HCT116 (cell line): ENCODE measurements at places on chromosomes 5 and 9.

- no peak for DNase-seq
Observed at GRCh38 chr5:151006704-151007334, 13.6 kb upstream of the GPX3 start.

DNA sequence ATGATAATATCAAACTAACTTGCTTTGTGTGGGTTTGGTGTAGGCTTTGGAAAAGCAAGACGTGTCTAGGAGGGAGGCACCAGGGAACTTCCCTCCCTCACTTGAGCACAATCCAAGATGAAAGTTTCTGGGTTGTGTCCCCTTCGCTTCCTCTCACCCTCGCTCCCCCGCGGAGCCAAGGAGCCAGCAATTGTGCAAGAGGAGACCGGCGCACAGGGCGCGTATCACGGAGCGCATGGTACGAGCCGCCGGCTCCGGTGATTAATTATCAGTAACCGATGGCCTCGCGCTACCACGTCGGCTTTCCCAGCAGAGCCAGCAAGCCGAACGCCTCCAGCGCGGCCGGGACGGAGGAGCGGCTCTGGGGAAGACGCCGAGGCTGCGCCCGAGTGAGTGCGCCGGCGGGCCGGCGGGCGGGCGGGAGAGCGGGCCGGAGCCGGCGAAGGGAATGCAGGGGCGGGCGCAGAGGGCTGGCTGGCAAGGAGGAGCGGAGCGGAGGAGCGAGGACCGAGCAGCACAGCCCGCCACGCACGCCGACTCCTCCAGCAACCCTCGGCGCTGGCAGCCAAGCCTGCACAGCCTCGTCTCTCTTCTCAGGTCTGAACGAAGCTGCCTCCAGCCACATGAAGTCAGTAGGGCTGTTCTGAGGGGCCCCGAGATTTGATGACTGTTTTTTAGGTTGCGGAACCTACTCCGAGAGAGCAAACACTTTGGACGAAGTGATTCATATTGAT is 143.6 kb downstream of the BNC2 start:
- no peak for DNase-seq

DNA sequence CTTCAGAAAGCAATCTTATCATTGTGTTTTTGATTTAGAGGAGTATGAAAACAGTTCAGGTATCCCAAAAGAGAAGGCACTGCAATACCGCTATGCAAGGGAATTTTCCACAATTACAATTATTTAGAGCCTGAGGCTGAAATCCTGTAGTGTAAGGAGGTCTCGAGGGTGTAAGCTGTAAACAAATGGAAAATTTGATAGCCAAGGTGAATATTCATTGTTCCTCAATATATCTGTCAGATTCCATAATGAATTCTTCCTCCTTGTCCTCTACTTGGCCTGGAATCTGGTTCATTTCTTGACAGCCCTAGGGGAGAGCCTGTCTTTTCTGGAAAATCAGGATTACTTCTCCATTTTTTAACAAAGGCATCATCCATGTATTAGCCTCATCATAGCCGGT is 63.1 kb upstream of the SMARCA2 start:
- no peak for DNase-seq

GRCh38 chr9:34500623-34501267 is 22.0 kb downstream of the ENHO start:
- peak; percentile 29 for DNase-seq

- DNase-seq: no peak
Observed at GRCh38 chr5:113027431-113027830, 50.8 kb downstream of the DCP2 start.

DNA sequence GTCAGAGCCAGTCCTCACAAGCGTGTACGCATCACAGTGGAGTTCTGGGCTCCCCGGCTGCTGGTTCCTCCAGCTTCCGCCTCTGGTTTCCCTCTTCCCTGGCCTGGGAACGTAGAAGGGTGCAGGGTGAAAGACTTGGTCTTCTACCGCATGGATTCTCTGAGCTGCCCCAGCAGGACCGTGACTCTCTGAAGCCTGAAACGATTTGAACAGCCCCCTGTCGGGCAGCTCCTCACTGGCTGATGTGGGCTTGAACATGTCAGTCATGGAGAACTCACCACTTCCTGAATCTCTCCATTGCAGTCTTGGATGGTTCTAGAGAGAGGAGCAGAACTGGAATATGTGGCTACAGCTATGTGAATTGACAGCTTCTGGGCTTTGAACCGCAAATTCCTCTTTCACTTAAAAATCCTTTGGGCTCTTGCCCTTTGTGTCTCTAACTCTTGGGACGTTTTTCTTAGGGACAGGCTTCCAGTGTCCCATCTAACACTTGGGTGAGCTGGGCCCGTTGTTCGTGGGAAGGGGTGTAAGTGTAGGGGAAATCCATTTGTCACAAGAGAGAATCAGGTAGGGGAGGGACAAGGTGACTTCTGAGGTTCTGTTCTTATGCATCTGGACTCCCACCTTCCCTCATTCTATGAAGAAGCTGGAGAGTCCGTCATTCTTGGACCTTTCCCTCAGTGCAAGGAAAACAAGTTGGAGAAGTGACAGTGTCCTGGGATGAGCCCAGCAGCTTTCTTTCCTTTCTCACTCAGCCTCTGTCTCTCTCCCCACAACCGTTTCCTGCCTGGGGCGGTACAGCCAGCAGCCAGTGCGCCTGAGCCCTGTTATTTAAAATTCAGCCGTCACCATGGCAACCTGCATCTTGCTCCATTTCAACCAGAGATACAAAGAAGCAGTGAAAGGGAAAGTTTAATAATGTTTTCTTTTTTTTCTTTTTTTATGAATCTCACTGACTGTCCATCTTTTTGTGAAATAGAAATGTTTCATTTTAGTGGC is 84.7 kb downstream of the PTTG1 start:
- no peak for DNase-seq

DNA sequence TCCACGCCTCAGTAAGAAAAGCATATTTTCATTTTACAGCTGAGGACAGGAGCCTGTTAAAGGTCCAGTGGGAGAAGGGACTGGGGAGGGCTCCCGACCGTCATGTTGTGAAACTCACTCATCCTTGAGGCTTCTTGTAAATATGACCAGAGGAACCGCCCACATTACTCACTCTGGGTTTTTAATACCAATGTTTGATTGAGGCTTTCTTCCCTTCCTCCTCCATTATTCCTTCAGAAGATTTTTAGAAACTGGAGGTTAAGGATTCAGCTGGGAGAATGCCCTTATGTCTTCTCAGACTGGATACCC is 61.4 kb upstream of the GLRX start:
- DNase-seq: no peak

DNA sequence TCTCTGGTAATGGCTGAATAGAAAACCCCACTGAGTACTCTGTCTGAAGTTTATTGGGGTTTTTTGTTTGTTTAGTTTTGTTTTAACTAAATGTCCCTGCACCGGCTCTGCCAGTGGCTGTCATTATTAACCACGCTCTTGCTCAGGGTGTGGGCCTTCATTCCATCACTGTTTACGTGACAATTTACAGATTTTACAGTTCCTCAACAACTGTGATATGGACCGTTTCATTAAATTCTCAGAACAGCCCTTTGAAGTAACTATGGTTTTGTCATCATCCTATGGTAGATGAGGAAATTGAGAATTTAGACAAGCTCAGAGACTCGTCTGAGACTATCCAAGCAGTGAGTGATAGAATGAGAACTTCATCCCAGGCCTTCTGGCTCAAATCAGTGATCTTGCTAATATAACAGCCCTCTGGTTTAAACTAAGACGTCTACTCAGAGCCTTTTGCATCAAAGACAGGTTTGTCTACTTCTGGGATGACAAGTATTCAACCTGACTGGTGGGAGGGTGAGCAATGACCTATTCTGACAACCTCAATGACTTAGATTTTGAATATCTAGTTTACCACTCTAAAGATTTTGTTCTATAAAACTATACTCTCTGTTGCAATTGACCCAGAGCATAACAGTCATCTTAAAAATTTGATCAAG is 77.3 kb upstream of the MAP3K1 start:
- DNase-seq: no peak

- no peak for DNase-seq
Observed at GRCh38 chr5:9782826-9783560, 152.8 kb upstream of the TAS2R1 start.

DNA sequence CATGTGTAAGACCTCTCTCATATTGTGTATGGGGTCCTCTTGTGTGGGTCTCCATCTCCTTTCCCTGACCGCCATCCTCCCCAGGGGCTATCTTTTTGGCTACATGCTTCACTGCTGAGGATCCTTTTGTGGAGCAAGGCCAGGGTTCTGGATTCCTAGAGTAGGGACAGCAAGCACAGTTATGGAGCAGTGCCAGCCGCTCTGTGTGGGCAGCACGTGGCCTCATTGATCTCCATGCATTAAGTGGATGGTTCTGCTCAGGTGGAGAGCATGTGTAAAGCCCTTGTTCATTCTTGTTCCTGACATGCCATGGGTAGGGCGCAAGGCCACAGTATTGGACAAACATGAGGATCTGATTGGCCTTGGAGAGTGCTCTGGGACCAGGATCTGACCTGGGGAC is 8.9 kb downstream of the PHF2 start:
- no peak for DNase-seq

- DNase-seq: no peak
Observed at GRCh38 chr5:38466424-38467189, 89.8 kb downstream of the LIFR start.

- no peak for DNase-seq
Observed at GRCh38 chr5:157997991-157998504, 139.1 kb upstream of the CLINT1 start.

- DNase-seq: no peak
Observed at GRCh38 chr9:100803956-100804355, 224.6 kb upstream of the PLPPR1 start.

DNA sequence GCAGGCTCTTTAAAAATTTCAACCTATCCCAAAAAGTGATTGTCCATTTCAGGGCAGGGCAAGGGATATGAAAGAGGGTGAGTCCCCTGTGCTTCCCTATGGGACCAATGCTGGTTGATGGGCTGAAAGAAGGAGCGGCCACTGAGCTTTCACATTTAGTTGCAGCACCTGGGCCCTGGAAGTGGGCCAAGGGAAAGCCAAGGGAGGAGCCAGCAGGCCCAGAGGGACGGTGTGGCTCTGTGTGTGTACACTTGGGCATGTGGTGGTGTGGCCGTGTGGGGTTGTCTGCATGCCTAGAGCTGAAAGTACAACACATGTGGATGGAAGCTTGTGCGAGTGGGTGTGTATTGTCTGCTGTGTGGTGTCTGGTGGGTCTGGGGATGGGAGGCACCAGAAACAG is 14.0 kb upstream of the PSMD5 start:
- no peak for DNase-seq

DNA sequence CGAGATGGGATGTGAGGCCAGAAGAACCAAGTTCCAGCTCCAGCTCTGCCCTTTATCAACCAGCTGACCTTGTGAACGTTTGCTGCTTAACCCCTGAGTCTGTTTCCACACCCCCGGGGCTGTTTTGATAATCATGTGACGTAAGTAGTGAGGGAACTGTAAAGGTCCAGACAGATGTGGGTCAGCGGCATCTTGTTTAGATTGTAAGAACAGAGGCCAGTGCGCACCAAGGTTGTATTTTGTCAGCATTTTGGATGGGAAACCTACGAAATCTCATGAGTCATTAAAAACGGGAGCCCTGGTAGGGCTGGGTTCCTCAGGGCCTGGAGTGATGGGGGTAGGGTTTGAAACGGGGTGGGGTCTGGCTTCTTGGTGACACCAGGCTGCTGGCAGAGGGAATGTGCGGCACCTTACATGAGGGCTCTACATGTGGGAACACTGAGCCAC is 13.8 kb upstream of the COL15A1 start:
- no peak for DNase-seq

DNA sequence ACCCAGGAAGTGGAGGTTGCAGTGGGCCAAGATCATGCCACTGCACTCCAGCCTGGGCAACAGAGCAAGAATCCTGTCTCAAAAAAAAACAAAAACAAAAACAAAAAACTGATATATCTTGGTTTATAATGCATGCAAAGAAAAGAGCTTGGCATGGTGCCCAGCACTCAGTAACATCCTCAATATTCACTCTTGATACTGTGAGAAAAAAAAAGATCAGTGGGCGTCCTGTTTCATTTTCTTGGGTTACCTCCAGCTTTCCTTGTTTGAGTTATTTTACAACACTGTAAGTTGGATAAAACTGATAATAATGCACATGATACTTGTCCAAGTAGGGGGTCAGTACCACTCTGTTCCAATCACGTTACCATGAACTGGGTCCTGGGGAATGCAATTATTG is 7.8 kb downstream of the PHYHD1 start:
- DNase-seq: no peak

DNA sequence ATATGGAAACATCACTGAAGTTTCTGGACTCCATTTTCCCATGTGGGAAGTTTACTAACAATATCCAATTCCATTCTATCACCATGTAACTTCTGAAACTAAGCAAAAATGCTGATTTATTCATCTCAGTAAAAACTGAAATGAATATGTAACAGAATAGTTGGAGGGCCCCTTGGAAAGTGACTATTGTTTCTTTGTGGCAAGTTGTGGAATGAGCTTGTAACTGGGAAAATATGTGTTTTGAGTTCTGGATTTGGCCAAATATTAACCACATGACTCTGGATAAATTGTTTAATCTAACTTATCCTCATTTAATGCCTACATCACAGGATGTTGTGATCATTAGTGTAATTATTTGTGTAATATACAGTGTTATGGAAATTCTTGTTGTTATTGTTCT is 619.3 kb downstream of the TLE4 start:
- no peak for DNase-seq

- DNase-seq: peak; percentile 45
Observed at GRCh38 chr5:115749016-115749415, 67.4 kb downstream of the CDO1 start.

- no peak for DNase-seq
Observed at GRCh38 chr9:134923466-134923865, 5.8 kb upstream of the FCN1 start.

GRCh38 chr9:5714501-5715401 is 85.8 kb downstream of the RIC1 start:
- DNase-seq: peak; percentile 27

- DNase-seq: no peak
Observed at GRCh38 chr9:134475011-134475790, 148.9 kb downstream of the RXRA start.

- DNase-seq: no peak
Observed at GRCh38 chr5:161344234-161344633, 202.3 kb downstream of the GABRB2 start.

GRCh38 chr5:172164769-172165212 is 23.2 kb downstream of the STK10 start:
- DNase-seq: no peak

GRCh38 chr5:164370841-164371240 is 865.4 kb downstream of the MAT2B start:
- DNase-seq: no peak

- no peak for DNase-seq
Observed at GRCh38 chr9:95776176-95776575, 99.3 kb upstream of the ERCC6L2 start.

GRCh38 chr5:66987949-66988838 is 208.4 kb downstream of the CD180 start:
- DNase-seq: no peak

GRCh38 chr9:33246269-33246860 is 6.4 kb downstream of the SPINK4 start:
- DNase-seq: no peak
